ENCODE measurements at places on chromosomes 7 and 10.

DNA sequence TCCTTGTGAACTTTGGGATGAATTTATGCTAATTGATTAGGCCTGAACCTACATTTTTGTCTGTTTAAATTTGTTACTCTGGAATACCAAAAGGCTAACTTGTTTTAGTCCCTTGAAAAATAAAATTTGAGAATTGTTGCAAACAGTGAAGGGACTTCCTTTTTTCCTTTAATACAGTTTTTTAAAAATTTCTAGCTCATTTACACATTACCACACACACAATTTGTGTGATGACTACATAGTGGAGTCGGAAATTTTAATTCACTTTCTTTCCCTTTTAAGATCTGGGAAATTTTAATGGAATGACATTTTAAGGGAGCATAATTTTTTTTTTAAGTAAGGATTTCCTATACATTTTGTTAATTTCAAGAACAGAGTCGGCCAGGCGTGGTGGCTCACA, 8.6 kb upstream of the TMEM236 start:
- no peak for DNase-seq

DNA sequence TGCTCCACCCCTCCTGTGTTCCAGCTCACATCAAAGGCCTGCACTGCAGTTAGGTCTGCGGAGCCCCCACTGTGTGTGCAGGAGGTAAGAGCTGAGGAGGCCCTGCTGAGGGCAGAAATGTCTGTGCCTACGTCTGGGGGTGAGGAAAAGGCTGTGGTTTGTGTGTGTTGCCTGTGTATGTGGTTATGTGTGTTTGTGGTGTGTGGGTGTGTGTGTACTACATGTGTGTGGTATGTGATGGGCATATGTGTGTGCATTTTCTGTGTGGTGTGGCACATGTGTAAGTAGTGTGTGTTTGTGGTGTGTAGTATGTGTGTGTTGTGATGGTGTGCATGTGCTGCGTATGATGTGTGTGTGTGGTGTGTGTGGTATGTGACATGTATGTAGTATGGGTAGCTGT, 36.2 kb downstream of the ANXA8 start:
- DNase-seq = no peak

DNA sequence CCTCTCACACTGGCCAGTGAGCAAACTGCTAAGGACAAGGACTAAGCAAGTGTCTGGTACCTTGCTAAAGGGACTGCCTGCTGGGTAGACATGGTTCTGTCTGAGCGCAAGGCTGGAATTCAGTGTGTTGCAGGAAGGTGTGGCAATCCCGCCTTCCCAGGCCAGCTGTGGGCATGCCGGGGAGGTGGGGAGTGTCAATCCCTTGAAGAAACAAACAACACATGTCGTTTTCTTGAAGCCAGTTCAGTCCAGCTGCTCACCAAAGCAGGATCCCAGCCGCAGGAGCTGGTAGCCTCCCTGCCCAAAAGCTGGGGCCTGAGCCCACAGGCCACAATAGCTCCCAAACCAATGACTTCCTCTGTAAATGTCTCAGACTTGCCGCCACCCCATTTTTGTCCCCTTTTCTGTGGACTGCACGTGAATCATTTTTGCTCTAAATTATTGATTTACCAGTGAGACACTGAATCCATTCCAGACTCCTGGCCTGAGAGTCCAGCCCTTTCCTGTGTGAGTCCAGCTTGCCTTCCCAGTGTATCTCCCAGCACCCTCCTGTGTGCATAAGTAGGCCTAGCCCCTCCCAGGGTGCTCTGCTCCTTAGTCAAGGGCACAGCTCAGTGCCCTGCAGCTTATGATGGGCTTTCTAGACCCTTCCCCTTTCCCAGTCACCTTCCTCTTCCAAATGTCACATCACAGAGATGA, 166.8 kb downstream of the RGS10 start:
- no peak for DNase-seq

DNA sequence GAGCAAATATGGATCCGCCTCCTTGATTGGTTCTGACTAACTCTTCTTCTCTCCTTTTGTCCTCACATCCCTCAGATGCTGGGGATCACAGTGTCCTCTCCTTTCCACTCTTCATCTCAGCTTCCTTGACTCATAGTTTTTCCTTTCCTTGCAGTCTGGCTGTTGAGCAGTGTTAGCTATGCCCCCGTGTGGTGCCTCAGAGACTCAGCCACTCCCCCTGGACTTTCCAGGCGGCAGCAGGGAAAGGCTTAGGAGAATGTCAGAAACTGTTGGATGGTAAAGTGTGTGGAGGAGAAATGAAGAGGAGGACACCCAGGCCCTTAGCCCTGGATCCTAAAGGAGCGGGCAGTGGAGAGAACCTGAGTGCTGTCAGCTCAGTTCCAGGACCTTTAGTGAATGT, 267.5 kb downstream of the CELF2 start:
- DNase-seq = no peak

DNA sequence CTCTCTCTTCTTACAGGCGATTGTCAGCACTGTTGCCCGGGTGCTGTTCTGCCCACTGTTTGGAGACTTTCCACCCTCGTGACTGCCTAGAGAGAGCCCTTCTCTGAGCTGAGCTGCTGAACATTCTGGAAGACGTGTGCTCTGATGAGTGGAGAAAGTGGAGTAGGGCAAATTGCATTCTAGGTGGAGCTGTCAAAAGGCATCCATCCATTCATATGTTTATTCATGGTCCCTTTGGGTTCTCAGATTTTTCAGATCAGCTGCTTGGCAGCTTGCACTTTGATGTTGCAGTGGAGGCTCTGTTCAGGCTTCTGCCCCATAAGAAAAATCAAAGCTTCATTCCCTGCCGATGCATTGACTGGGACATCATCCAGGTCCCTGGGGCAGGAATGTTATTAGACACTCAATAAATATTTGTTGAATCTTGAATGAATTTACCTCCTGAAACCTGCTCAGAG, 120.7 kb upstream of the EEPD1 start:
- no peak for DNase-seq
